Camera-type eye (tissue), 1 donor: ENCODE measurements at places on chromosomes 5 and 9. TPM values are rescaled to one million over a fixed set of nuclear protein-coding genes. Genes with fewer than 3 reads are reported as not detected.

PPIC gene
- 31.6 TPM for total RNA-seq

TMC1 gene
- 0.27 TPM for total RNA-seq

CCL27 gene
- not detected for total RNA-seq

SLC1A3 gene
- 183 TPM for total RNA-seq

PCDHA3 gene
- total RNA-seq, result 4.6 TPM

FBP2 gene
- 1.0 TPM for total RNA-seq

FAM78A gene
- total RNA-seq, result 3.8 TPM

OGN gene
- 296 TPM for total RNA-seq

FAM153A gene
- 1.9 TPM for total RNA-seq

MYO10 gene
- 103 TPM for total RNA-seq

C9orf153 gene
- 1.2 TPM for total RNA-seq

UNC5A gene
- total RNA-seq, result 3.7 TPM

MYORG gene
- 3.0 TPM for total RNA-seq

ENTPD2 gene
- 7.0 TPM for total RNA-seq

TNC gene
- total RNA-seq, result 44.4 TPM

NSG2 gene
- total RNA-seq, result 108 TPM

LCP2 gene
- 8.6 TPM for total RNA-seq

TPPP gene
- total RNA-seq, result 5.2 TPM

ZDHHC11B gene
- 2.6 TPM for total RNA-seq

AGXT2 gene
- not detected for total RNA-seq

HK3 gene
- 1.9 TPM for total RNA-seq

CCDC69 gene
- 3.8 TPM for total RNA-seq

ABO gene
- total RNA-seq, result 2.0 TPM

GAS1 gene
- total RNA-seq, result 146 TPM

QRFP gene
- not detected for total RNA-seq

MYMK gene
- total RNA-seq, result 2.1 TPM

PDCD1LG2 gene
- not detected for total RNA-seq

PPP2R2B gene
- total RNA-seq, result 32.9 TPM

C5orf52 gene
- total RNA-seq, result not detected

GABRP gene
- 7.6 TPM for total RNA-seq

SLC6A3 gene
- 2.7 TPM for total RNA-seq

TRMO gene
- 31.2 TPM for total RNA-seq

WDR31 gene
- 17.2 TPM for total RNA-seq

CSF2 gene
- not detected for total RNA-seq

GPRIN1 gene
- total RNA-seq, result 24.8 TPM

REEP2 gene
- 29.5 TPM for total RNA-seq

PROP1 gene
- not detected for total RNA-seq

PTGR1 gene
- total RNA-seq, result 44.8 TPM

CDH9 gene
- 1.6 TPM for total RNA-seq

PKD2L2 gene
- not detected for total RNA-seq

HEMGN gene
- total RNA-seq, result 6.4 TPM

ZDHHC21 gene
- 56.0 TPM for total RNA-seq

FGF1 gene
- total RNA-seq, result 3.8 TPM

C6 gene
- total RNA-seq, result 0.55 TPM

DRD1 gene
- total RNA-seq, result 6.8 TPM

PITX1 gene
- 31.1 TPM for total RNA-seq

WNT8A gene
- not detected for total RNA-seq

LRRC19 gene
- not detected for total RNA-seq

LCN15 gene
- not detected for total RNA-seq

GNA14 gene
- total RNA-seq, result 4.3 TPM

IFNA2 gene
- total RNA-seq, result not detected

MRPS27 gene
- 56.4 TPM for total RNA-seq

FOXD1 gene
- total RNA-seq, result 3.8 TPM

FRMD3 gene
- total RNA-seq, result 32.1 TPM
